ENCODE measurements at places on chromosomes 3 and 15.

GRCh38 chr3:19248767-19249166 is 100.5 kb downstream of the KCNH8 start:
- no peak for DNase-seq

DNA sequence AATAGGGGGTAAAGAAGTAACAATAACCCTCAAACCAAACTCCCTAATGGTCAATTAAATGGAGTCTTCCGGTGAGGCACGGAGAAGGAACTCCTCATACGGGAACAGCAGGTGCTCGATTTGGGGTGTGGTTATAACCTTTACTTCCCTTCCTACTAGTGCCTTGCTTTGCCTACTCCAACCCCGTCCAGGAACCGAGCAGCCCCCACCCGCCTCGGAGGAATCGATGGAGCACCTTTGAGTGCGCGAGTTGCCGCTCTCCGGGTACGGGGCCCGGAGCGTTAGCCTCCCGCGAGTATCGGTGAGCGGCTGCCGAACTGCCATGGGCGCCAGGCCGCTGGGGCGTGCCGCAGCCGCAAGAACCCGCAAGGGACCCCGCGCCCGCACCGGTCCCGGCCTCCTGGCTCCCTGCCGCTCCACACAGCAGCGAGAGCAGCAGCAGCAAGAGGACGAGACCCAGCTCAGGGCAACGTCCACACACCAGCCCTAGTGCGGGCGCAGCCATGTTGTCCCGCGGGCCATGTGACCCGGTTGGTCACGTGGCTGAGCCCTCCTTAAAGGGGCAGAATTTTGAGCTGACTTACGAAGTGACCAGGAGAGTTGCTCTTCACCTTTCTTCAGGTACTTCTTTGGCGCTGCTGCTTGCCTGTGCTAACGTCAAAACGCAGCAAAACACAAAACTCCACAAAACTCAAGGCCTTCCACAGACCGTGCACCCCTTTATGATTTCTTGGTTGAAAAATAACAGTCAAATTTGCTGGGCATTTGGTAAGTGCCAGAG is at the start of gene SUMF1:
Gene SUMF1 (minus strand): TSS at position 529 of the 781 bp plus-strand sequence. CDS start 24 bp downstream, at position 505.
- peak; percentile 51 for DNase-seq

DNA sequence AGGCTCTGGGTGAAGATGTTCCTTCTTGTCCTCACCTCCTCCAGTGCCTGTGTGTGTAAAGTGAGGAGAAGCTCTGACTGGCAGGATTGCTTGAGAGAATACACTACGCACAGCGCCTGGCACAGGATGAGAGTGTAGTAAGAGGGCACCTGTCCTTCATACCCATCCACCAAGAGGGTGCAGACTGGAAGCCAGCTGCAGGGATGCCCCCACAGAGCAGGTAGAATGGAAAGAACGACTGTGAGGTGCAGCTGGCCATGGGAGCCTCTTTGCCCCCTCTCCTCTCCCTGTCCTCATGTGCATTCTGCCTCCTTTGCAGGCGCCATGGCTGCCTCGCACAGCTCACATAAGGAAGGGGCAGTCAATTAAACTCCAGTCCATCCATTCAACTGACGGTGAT is 12.3 kb downstream of the FBXL22 start:
- DNase-seq: no peak

DNA sequence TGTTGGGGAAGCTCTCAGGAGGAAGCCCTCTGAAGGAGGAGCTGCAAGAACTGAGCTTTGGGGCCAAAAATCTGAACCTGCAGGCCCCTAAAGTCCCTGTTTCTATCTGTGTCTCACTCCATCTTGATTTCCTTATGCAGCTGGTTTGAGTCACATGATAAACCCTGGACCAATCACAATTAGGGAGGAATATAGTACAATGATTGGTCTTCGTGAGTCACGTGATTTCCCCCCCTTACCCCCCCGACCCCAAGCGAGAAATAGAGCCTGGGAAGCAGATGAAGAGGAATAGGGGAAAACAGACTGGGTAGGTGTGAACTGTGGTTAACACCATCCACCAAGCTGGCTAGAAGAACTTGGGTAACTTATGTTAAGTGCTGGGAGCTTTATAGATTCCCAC is 12.9 kb downstream of the CRABP1 start:
- no peak for DNase-seq

DNA sequence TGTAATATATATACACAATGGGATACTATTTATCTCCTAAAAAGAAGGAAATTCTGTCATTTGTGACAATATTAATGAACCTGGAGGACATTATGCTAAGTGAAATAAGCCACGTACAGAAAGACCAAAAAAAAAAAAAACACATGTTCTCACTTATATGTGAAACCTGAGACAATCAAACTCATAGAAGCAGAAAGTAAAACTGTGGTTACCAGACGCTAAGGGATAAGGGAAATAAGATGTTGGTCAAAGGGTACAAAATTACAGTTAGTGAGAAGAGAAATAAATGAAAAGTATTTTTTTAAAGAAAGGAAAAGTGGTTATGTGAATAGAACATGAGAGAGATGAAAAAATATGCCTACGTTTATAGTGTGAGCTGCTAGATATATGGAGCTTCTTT is 101.1 kb downstream of the CPNE4 start:
- DNase-seq: no peak

- DNase-seq: no peak
Measured at GRCh38 chr15:34370129-34370528, 3.1 kb upstream of the LPCAT4 start.

DNA sequence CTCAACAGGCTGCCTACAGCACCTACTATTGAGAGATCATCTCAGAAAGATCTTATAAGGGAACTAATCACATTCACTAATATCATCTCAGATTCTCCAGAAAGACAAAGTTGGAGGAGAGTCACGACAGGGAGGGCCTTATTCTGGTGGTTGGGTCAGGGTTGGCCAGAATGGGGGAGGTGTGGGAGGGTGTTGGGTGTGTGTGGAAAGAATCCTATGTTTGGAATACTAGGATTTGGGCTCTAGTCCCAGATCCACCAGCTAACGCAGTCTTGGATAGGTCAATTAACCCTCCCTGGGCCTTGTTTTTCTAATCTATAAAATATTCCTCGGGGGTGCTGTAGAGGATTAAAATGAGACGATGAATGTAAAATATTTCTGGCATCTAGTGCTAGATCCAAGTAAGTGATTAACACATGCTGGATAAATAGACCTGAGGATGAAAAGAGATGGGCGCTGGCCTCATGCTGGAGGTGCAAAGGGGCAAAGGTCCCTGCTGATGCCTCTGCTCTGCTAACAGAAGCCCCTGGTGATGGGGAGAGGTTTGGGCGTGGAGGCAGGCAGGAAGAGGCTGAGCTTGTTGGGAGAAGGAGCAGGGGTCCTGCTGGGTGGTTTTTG is 67.6 kb upstream of the ETV5 start:
- DNase-seq: no peak

GRCh38 chr15:71357321-71357732 is 242.1 kb downstream of the THSD4 start:
- no peak for DNase-seq

DNA sequence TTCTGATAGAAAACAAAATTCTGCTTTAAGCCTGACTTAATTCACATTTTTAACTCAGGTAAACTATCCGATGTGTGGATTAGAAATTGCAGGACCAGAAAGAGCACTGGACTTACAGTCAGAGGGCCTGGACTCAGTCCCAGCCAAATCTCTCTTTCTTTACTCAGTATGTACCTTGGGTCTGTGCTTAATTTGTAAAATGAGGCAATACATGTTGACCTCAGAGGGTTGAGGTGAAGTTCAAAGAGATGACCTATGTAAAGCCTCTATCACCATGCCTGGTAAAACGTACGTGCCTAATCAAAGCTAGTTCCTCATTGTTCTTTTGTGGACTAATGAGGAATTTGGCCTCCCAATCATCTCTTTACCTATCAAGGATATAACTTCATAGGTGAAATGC is 1.9 kb upstream of the BCL2A1 start:
- no peak for DNase-seq

DNA sequence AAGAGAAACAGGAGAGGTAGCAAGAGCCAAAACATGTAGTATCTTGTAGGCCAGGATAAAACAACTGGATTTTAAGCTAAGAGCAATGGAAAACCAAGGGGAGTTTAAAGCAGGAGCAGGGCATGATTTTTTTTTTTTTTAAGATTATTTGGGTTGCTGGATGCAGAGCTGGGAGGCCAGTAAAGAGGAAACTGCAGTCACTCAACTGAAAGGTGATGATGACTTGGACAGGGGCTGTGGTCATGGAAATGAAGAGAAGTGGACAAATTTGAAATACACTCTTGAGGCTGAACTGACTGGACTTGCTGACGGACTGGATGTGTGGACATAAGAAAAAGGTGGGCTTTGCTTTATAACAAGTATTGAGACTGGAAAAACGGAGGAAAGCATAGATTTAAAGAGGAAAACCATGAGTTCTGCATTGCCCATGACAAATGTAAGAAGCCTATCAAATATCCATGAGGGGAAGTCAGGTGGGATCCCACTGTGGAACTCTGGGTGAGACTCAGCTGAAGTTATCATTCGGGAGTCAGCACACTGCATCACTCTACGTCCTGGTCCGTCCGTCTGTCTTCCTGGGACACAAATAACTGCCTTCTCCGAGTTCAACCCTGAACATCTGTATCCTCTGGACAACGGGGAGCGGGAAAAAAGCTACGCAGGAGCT is 688 bp downstream of the XPC start:
- DNase-seq: no peak
